ENCODE measurements at places on chromosomes 16 and 17.
A peak's percentile ranks its signal among the peaks of the same experiment; 100 is the strongest.

DNA sequence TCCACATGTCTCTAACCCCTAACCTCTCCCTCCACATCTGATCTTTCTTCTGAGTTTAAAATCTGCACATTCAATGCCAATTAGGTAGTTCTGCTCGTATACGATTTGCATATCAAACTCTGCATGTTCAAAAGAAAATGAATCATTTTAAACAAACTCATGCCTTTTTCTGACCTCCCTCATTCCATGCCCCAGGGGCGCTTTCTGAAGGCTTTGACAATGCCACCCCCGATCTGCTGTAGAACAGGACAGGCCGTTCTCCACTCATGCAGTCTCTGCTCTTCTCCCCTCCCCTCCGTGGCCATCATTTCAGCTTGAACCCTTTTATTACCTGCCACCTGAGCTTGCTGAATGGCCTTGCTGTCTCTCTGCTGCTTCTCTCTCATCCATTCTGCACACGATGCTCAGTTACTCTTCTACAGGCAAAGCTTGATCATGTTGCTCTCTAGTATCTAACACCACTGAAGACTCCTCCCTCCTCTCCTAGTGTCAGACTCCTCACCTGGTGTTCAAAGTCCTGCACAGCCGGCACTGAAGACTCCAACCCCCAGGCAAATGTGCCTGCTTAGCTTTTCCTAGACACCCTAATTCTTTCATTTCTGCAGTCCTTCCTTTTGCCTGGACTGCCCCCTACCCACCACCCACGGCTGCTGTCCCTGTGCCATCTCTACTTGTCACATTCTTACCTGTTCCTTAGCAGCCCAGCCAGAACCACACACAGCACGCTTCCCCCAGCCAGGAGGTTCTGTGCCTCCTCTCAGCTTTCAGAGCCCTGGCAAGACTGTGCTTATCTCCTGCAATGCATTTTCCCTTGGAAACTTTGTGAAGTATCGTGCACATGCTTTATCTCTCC is 6.2 kb downstream of the TMEM238L start:
- DNase-seq, result no peak

- no peak for DNase-seq
These were observed 2.0 kb downstream of the SOCS3 start for GRCh38 chr17:78357672-78358537.

- no peak for DNase-seq
These were observed 15.9 kb upstream of the ZNF629 start for GRCh38 chr16:30802936-30803335.

DNA sequence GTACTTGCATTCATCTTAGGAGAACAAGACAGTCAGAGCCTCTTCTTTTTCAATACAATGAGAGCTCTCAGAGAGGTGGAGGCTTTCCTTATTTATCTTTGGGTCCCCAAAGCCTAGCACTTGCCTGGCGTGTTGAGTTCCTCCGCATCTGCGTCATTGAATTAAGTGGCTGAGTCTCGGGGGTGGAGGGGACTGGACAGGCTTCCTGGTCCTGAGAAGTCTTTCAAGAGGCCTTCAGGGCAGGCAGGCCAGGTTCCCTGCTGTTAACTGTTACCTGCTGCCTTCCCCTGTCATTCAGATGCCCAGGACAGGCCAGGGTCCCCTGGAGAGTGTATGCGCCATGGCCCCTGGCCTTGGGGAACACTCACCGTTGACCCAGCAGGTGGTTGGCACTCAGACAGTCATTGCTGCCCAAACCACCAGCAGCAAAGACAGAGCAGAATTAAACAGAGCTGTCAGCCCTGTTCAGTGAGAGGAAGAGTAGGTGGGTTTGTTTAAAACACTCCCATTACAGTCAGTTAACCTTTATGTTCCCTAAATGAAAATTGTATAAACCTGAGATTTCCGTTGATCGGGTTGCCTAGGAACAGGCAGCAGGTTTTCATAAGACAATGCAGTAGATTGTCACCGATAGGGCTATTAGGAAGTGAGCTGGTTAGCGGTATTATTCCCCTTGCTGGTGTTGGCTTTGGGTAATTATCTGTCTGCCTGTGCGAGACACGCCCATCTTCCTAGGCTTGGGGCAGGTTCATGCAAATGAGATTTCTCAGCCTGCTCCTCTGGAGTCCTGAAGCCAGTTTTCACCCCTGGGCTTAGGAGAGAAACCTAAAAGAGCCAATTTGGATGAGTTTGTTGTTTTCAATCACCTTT is 132.7 kb downstream of the CCDC182 start:
- DNase-seq, result no peak

DNA sequence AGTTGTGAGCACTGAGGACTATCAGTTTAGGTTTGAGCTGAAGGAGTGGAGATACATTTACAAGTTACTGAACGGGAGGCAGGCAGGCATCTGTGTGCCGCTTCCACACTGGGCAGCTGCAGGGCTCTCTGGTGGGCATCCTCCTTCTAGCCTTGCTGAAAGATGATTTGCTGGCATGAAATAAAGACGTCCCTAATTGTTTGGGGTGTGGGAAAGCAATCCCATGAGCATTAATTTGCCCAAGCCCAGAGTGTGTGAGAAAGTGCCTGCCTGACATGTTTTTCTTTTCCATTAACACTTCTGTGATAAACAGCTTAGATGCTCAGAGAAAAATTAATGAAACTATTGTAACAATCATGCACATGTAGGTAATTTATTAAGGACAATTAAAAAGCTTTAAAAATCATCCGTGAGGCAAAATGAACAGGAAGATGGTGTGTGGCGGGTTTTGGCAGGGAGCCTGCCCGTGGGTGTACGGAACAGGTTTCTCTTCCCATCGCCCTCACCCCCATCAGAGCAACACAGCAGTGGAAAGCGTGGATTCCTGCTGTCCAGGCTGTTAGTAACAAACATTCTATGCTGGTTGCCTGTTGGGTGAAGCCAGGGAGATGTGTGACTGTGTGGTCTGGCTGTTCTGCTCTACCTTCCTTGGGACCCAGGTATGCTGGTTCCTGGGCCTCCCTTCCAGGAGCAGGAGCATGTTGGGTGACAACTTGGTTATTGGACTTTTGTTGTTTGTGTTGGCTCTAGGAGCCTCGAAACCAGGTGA is 191.9 kb downstream of the MSI2 start:
- no peak for DNase-seq

DNA sequence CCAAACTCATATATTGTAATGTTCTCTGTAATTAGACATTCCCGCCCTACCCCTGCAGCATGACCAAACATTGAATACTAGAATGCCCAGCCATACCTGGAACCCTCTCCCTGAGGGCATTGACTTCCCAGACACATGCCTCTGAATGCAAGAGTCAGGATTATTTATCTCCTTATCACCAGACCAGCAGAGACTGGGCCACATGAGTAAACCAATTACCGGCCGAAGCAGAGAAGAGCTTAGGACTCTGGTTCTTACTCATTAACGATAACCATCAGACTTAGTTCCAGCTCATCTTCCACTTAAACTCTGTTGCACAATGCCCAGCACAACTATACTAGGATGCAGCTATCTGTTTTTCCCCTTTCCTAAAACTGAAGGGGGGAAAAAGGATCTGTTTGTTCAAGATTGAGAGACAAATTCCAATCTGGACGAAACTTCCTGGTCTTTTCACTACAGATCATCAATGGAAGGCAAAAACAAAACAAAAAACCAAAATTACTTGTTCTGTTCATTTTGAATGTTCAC is 88.2 kb upstream of the CORO6 start:
- DNase-seq, result no peak

- no peak for DNase-seq
These were observed 333 bp downstream of the MAFG start for GRCh38 chr17:81927152-81927652.

DNA sequence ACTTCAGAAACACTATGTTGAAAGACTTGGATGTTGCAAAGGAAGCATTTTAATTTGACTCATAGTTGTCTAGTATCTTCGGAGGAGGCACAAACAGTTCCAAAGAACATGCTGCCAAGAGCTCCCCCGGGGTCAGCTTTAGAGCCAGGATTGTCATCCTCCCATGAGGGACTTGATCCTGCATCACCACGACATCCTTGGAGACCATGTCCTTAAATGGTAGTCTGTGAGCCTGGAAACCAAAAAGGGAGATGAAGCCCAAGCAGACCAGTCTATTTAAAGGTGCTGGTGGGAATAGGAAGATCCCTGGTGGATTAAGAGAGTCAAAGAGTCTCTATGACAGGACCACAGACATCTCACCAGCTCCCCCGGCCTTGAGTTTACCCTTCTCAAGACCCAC is 33.3 kb upstream of the DYNLRB2 start:
- DNase-seq, result no peak

GRCh38 chr16:56617212-56618085 is 8.1 kb upstream of the MT1E start:
- DNase-seq, result peak; percentile 56

DNA sequence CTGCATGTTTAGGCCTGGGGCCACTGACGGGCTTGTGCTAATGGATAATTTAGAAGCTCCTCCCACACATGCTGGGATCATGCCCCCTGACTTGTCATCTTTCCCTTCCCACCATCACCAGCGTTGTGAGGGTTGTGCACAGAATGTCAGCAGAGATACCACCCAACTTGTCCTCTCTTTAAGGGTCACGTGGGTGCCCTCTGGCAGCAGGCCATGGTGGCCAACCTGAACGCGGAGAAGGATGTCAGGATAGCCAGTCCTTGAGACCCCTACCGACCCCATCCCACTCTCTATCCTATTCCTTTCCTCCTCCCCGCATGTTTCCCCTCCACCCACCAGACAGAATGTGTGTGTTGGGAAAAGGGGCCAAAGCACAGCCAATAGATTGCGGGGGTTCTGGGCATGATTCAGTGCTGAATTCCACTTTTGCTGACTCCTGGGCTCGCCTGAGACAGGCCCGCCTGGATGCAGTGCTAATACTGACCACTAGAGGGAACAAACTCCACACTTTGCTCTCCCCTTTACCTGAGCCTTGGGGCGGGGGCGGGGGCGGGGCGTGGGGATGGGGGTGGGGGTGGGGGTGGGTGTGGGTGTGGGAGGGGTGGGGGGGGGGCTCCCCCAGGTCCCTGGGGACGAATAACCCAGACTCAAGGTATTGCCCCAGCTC is at the start of gene GH2:
TSS of gene GH2 (minus strand) at position 10 of the 667 bp plus-strand sequence. CDS start 143 bp downstream, outside the sequence.
- peak; percentile 45 for DNase-seq
